ENCODE measurements at places on chromosomes 12 and 14.

DNA sequence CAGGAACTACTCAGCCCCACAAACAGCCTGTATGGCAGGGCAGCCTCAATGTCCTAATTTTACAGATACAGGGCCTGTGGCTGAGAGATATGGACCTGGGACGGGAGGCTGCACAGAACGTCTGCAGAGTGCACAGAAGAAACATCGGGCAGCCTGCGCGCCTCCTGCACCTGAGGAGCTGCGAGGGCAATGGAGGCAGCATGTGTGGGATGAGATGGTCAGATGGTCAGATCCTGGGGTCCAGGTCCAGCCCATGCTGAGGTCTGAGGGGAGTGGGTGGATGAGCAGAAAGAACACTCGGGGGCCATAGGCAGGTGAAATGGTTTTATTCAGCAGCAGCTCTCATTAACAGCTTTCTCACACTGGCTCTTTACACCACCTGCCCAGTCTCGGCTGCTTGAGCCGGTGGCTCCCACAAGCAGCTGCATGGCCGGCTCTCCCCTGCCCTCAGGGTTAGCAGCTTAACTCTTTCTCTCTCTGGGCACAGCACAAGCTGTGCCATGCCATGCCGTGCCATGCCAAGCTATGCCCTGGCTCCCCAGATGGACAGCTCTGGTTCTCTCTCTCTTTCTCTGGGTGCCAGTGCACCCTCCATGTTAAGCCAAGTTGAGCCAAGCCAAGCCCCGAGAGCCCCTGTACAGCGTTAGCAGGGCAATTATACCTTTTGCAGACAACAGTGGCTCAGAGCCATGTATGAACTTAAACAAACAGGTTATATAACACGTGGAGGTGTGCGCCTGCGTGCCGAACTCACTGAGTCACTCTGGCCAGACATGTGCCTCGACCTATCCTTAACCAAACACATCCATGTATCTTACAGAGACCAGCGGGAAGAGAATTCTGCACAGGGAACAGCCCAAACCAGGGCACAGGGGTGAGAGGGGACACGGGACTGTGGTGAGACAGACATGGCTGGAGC lies 47.6 kb downstream of the RIMBP2 start:
- DNase-seq, result no peak

DNA sequence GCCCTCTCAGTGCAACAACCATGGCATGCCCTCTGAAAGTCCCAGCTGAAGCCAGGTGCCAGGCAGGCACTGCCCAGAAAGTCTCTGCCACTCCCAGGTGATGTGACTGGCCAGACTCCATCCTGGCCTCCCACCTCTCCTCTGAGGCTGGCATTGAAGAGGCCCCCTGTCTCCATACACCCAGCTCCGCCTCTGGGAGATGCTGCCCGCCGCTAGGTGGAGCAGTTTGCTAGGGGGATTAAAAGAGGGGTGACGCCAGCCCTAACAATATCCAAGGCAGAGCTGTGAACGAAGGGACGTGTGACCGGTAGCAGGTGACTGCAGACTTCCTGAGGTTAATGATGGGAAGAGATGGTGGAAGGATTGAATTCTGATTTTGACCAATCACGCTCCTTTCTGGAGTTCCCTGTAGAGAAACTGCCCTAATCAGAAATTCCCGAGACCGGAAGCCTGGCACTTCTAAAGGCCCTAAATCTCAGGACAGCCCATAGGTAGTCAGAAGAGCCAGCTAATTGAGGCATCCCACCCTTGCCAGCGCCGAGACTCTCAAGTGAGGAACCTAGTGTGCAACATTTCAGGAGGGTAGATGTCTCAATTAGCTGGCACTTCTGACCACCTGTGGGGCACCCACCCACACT lies 8.3 kb upstream of the PLEK2 start:
- DNase-seq, result no peak

GRCh38 chr14:93906341-93907329 lies 20.5 kb upstream of the FAM181A start:
- no peak for DNase-seq

DNA sequence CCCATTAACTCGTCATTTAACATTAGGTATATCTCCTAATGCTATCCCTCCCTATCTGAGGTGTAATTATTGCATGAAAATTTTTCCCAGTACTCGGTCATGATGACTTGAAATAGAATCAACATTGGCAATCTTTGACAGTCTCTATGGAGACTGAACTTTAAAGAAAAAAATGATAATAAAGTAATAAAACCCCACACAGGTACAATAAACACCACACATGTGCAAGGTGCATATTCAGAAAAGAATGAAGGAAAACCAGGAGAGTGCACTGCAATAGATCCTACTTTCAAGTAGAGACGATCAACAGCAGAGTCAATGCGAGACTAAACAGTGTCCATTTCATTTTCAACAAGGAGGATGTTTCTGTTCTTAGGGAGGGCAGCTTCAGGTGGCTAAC lies 1253.8 kb upstream of the TMEM132C start:
- no peak for DNase-seq

DNA sequence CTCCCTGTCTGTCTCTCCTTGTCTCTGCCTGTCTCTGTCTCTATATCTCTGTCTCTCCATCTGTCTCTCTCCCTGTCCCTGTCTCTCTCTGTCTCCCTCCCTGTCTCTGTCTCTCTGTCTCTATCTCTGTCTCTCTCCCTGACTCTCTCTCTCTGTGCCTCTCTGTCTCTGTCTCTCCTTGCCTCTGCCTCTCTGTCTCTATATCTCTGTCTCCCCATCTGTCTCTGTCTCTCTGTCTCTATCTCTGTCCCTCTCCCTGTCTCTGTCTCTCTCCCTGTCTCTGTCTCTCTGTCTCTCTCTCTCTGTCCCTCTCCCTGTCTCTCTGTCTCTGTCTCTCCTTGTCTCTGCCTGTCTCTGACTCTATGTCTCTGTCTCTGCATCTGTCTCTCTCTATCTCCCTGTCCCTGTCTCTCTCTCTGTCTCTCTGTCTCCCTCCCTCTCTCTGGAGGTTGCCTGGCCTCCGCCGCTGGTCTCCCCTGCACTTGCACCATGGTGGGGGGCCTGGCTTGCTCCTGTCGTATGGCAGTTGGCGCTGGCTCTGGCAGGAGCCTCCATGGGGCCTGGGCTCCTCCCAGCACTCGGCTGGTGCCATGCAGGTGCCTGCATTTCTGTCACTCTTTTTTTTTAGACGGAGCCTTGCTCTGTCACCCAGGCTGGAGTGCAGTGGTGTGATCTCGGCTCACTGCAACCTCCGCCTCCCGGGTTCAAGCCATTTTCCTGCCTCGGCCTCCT lies 28.3 kb downstream of the MMP17 start:
- no peak for DNase-seq

DNA sequence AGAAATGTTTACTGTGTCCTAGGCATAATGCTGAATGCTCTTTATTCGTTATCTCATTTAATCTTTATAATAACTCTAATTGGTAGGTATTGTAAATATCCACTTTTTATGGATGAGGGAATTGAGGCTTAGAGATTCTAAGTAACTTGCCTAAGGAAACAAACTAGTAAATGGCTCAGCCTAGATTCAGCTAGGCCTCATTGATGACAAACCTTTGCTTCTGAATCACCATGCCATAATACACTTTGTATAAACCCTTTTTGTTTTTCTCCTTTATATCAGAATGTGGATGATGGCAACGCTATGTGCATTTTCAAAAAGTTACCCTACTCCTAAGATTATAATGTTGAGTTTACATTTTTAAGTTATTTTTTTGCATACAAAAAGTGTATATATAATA lies 34.0 kb downstream of the MNAT1 start:
- DNase-seq, result no peak

GRCh38 chr12:68012712-68013111 lies 23.5 kb downstream of the IFNG-AS1 start:
- no peak for DNase-seq

DNA sequence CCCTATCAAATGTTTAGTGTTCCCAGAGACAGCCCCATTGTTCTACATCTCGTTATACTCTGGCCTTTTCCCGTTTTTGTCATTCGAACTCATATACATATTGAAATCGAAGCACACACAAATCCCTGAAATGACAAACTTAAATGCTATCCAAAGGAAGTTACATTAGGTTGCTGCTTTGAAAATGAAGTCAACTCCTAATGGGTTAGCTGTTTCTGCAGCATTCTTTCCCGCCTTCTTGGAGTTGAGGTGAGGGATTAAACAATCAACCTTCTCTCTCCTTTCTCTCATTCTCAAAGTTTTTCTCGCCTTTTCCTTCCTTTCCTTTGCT lies 642 bp upstream of the PHC1 start:
- DNase-seq, result no peak

GRCh38 chr12:25794571-25794970 lies 163.9 kb upstream of the RASSF8 start:
- no peak for DNase-seq

DNA sequence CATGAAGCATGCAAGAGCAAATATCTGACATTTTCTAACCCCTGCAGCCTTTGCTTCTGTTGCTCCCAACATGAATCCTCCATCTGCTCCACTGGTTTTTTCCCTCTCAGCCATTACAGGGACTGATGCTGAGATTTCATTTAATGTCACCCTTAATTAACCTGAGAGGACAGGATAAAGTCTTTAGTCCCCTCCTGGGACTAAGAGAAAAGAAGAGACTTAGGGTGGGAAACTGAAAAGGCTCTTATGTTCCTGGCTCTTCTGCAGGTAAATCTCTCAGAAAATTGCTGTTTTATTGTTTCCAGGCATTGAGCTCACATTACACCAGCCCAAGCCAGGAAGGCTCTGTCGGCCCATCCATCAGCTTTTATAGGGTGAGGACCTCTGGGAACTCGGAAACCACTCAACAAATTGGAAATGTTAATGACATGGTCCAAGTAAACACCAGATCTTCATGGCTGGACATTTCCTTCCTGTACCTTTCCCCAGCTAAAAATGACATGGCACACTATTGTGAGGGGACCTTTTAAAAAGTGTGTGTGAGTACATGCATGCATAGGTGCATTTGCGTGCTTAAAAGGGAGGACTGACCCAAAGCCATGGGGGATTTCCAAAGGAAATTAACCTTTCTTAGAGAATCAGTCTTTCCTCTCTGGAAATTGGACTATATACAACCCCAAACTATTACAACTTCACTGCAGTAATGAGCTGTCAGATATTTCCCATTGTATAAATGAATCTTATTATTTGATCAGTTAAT lies 408.1 kb upstream of the TMTC1 start:
- DNase-seq, result no peak

GRCh38 chr12:103851127-103851526 lies 10.1 kb upstream of the NT5DC3 start:
- no peak for DNase-seq

GRCh38 chr12:131422744-131423143 lies 288.1 kb upstream of the SFSWAP start:
- no peak for DNase-seq

DNA sequence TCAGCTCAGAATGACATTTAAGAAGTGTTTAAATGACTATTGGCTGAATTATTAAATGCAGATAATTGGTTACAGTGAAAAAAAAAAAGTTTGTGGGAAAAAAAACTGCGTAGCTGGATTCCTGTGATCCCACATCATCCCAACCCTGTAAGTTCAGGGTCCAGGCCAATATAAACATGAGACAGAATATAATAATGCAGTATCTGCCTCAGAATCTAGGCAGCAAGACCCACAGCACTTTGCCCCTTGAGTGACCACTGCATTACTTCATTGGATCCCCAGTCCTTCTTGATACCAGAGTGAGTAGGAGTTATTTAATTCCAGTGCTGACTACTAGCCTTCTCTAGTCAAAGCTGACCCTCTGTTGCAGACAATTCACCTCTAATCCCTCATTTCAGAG lies 272.6 kb downstream of the CCER1 start:
- no peak for DNase-seq

DNA sequence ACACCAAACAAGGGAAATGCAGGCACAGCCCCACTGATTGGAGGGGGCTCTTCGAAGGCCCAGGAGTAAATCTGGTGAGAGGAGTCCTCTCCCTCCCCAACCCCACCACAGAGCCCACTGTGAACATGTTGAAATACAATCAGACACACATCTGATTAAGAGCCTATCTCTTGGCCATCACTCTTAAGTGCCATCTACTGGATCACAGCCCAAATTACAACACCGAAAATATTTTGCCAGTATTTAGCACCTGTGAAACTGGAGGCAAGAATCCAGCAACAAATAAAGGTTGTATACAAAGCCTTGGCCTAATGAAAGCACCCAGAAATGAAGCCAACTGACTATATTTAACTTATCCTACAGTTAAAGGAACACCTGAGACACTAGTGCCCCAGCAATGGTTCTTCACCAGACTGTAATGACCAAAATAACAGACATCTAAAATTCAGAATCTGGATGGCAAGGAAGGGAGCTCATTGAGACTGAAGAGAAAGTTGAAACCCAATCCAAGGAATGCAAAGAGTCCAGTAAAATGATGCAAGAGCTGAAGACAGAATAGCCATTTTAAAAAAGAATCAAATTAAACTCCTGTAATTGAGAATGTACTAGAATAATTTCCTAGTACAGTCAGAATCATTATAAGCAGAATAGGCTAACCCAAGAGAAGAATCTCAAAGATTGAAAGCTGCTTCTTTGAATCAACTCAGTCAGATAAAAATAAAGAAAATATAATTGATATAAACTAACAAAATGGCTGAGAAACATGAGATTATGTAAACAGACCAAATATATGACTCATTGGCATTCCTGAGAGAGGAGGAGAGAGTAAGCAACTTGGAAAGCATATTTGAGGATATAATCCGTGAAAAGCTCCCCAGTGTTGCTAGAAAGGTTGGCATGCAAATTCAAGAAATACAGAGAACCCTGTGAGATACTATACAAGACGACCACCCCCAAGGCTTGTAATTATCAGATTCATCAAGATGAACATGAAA lies 1117.0 kb downstream of the FLRT2 start:
- DNase-seq, result no peak

DNA sequence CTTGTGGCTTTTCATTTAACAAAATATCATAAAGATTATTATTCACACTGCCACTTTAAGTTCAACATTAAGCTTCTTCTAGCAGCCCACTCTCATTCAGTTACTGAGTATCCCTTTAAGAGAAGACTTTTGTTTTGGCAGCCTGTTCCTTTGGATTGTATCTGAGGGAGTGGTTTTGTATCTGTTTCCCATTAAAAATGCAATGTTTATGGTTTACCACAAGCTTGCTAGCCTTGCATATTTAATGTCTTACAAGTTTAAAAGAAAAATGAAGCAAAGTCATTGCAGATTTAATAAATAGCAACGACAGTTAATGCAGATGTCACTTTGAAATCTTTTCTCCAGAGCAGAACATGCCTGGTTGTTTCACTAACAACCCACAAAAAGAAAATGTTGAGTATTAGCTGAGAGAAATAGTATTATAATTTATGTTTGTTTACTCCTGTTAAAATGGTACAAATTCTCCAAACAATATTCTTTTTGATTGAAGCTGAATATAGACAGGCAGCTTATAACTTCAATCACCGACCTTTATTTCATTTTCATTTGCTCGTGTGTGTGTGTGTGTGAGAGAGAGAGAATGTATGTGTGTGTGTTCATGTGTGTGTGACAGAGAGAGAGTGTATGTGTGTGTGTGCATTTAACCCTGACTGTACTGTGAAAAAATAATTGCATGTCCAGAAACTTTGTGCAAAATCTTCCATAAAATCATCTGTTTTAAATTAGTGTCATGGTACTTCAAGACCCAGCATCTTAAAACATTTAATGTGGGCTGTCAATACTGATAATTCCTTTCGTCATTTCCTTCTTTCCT lies 1.8 kb downstream of the DCN start:
- DNase-seq, result no peak

- DNase-seq, result no peak
These were observed 105.8 kb downstream of the TGFB3 start for GRCh38 chr14:75875958-75876357.

- DNase-seq, result no peak
These were observed 69.9 kb downstream of the ASCL4 start for GRCh38 chr12:107844312-107844921.

All from left forelimb (tissue), 1 donor.